ENCODE measurements at places on chromosomes 3 and 15. TPM values are rescaled to one million over a fixed set of nuclear protein-coding genes. Genes with fewer than 3 reads are reported as not detected.

C3orf33 gene
- 2.7 TPM for total RNA-seq

GRM7 gene
- 0.16 TPM for total RNA-seq

ST3GAL6 gene
- 9.4 TPM for total RNA-seq

ACSBG1 gene
- not detected for total RNA-seq

GOLGA6L10 gene
- 0.77 TPM for total RNA-seq

LYZL4 gene
- not detected for total RNA-seq

All from mesenteric fat pad (tissue), 1 donor.